ENCODE measurements at places on chromosomes 1 and 21.

- no peak for DNase-seq
These were observed 15.9 kb downstream of the PALMD start for GRCh38 chr1:99661780-99662179.

DNA sequence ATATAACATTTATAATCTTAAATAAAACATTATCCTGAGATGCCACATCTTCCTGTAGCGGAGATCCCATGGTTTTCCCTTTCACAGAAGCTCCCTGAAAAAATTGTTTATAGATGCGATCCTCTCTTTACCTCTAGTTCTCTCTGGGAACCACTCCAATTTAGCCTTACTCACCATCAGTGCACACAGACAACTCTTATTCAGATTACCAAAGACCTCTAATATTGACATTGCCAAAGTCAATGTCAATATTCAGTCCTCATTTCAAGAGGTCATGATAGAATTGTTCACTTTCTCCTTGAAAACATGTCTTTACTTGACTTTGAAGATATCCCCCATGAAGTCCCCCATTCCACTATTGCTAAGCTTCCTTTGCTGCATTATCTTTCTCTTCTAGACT is 248.8 kb downstream of the CTH start:
- no peak for DNase-seq

DNA sequence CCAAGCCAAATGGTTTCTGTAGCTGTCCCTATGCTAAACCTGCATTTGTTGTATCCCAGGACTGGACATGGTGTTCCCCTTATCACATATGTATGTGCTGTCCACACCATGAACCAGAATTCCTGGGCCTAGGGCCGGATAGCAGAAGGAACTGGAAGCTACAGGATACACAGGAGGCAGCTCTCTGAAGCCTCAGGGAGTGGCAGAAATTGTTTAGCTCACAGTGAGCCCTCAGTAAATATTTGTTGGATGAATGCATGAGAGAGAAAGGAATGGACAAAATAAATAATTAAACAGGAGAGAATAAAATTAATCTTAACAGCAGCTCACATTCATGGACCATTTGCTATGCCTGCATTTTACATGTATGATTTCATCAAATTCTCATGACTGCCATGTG is 2.1 kb downstream of the NIPAL3 start:
- DNase-seq, result no peak

- no peak for DNase-seq
These were observed 32.4 kb upstream of the DUSP10 start for GRCh38 chr1:221774054-221774842.

DNA sequence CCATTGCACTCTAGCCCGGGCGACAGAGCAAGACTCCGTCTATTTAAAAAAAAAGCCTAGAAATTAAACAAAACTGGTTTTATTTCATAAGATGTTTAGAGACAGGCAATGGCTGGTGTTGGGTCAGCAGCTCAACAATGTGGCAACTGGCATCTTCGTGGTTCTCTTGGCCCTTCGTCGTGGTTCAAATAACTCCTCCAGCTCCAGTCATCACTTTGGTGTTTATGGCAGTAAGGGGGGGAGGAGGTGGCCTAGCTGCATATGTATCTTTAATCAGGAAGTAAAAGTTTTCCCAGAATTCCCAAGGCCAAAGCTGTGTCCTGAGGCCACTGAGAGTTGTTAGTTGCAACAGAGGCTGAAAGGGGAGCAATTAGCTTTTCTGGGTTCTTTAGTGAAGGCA is 13.0 kb upstream of the LTN1 start:
- DNase-seq, result no peak

- no peak for DNase-seq
These were observed 37.5 kb upstream of the SLAMF9 start for GRCh38 chr1:159991513-159991912.

Data from effector memory CD8-positive, alpha-beta T cell (primary cell).